ENCODE measurements at places on chromosomes 16 and 17. TPM values are rescaled to one million over a fixed set of nuclear protein-coding genes. Genes with fewer than 3 reads are reported as not detected.

DNA sequence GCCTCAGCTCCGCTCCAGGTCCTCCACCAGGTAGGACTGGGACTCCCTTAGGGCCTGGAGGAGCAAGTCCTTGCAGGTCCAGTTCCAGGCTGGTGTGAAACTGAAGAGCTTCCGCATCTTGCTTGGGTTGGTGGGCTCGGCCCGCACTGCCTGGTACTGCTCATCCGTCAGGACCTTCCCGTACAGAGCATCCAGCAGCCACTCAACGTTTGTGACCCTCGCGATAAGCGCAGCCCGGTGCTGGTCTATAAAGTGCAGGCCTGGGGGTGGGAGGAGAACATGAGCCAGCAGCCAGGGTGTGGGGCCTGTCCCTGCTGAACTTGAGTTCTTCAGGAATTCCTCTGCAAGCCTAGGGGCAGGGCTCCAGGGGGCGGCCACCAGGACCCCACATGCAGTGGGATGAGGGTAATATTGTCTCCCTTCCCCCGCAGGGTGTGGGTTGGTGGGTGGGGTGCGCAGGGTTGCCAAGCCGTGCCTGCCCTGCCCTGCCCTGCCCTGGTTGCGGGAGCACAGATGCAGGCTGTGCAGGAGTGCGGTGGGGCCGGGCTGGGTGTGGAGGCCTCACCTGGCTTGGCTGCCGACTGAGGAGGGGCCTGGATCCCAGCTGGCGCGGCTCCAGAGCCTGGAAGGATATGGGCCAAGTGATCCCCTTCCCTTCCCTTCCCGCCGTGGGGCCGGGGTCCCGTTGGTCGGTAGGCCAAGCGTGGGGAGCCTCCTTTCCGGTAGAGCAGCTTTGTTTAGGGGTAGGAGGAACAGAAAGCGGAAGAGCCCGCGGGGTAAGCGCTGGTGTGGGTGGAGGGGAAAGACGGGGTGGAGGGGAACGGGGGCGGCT lies 762 bp downstream of the PYCARD start:
- no peaks in the 10 kb centered on the region for H3K27me3 ChIP-seq
- DNase-seq = peak; percentile 78
- H3K36me3 ChIP-seq = no peaks in the 10 kb centered on the region
- peaks cover 55% of the 10 kb centered on the region for H3K4me1 ChIP-seq

DNA sequence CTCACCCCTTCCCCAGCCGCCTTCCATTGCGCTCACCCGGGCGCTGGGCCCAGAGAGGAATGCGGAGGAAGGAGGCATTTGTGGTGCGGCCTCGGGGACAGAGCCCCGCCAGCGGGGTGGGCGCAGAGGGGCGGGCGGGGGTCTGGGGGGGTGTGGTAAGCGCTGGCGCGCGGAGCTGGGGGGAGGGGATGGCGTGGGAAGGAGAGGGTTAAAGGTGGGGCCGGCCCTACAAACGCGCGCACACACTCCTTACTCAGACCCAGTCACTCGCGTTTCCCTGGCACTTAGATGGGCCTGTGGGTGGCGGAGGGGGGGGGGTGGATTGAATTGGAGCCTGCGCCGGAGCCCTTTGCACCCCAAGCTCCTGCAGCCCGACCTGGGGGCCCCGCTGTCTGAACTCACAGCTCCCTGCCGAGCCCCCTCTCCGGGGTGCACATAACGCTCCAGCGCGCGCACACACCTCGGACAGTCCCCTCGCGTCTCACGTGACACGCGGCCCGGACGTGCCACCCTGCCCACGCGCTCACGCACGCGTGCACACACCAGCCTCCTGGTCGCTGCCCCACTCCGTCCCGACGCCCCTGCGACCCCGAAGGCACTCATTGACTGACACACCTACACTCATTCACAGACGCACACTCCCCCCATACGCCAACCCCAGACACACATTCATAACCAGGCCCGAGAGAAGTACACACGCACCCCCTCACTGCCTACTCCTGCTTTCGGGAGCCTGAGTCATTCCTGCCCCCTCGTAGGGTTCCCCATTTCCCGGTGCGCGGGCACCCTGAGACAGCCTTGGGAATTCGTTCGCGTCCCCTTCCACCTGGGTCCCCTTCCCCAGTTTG lies 844 bp downstream of the TBKBP1 start:
- H3K27ac ChIP-seq = peak overlapping the region; percentile 85
- peak; percentile 40 for DNase-seq
- no peaks in the 10 kb centered on the region for H3K36me3 ChIP-seq
- no peaks in the 10 kb centered on the region for H3K27me3 ChIP-seq
- H3K4me1 ChIP-seq = peaks cover 44% of the 10 kb centered on the region

GRCh38 chr16:11249233-11250061 lies 6.6 kb downstream of the SOCS1 start:
- no peak overlapping the region for H3K27ac ChIP-seq
- no peak for DNase-seq
- peaks cover 20% of the 10 kb centered on the region for H3K36me3 ChIP-seq
- no peaks in the 10 kb centered on the region for H3K27me3 ChIP-seq
- no peak overlapping the region for H3K4me3 ChIP-seq

DNA sequence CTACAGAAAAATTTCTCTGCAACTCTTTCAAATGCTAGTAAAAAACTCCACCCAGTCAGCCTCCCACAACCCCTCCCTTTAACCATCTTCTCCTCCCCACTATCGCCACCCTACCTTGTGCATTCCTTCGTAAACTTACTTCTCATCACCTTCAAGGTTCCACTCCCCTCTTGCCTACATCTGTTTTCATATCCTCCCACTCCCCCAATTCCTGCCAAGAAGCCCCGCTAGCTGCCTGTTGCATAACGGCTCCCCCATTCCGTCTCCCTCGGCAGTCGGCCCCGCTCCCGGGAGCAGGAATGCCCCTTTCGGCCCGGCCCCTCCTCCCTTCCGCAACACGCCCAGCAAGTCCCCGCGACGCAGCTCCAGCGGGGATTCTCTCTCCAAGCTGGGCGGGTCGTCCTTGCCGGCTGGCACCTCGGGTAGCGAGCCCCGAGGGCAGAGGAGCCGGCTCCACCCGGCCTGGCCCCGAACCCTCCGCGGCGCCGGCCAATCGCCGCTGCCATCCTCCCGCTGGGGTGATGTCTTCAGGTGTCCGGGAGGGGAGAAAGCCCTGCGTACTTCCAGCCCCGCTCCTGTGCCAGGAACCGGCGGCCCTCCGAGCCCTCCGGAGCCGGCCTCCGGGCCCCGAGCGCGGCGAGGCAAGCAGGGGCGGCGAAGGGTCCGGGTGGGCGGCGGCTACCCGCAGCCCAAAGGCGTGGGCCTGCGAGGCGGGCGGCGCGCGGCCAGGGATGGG lies 1.5 kb downstream of the PHLPP2 start:
- no peaks in the 10 kb centered on the region for H3K36me3 ChIP-seq
- H3K27ac ChIP-seq = peak overlapping the region; percentile 84
- DNase-seq = no peak
- no peaks in the 10 kb centered on the region for H3K27me3 ChIP-seq
- peak overlapping the region; percentile 85 for H3K4me3 ChIP-seq

The KCNH4 gene
- polyA plus RNA-seq = 0.14 TPM

GRCh38 chr16:52497067-52497816 lies 49.7 kb downstream of the TOX3 start:
- no peak for DNase-seq
- H3K4me1 ChIP-seq = no peaks in the 10 kb centered on the region
- H3K4me3 ChIP-seq = no peak overlapping the region
- H3K27me3 ChIP-seq = no peaks in the 10 kb centered on the region

The CBLN1 gene
- not detected for polyA plus RNA-seq

DNA sequence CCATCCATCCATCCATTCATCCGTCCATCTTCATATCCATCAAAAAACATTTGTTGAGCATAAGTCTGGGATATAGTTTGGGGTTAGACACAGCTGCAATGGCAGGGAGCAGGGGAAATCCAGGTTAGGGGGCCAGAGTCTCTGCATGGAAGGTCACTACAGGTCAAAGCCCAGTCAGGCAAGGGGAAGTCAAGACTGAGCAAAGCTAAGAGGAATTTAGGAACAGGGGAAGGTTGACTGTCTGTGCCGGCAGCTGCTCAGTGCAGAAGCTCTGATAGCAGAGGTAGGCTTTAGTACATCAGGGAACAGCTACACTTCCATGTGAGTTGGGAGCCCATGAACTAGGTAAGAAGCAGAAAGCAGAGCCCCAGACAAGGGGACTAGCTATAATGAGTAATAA lies 68.1 kb downstream of the IRF8 start:
- DNase-seq = no peak
- H3K4me1 ChIP-seq = peaks cover 76% of the 10 kb centered on the region
- no peak overlapping the region for H3K27ac ChIP-seq
- H3K27me3 ChIP-seq = no peaks in the 10 kb centered on the region

The TMIGD1 gene
- polyA plus RNA-seq = not detected

DNA sequence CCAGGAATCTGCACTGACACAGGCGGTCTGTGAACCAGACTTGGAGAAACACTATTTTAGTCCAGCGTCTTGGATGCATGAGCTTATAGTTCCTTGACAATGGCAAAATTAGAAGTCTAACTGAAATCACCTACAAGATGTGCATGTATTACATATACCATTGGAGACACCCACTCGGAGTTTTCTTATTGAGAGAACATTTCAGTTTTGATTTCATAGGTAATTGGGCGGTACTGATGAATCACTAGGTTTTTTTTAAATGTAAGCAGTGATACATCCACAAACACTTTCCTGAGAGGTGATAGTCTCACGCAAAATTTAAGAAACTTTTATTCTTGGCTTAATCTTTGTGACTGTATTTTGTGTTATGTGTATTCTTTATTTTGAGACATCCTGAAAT lies 69.8 kb downstream of the PRKCA start:
- no peak for DNase-seq
- no peaks in the 10 kb centered on the region for H3K36me3 ChIP-seq
- H3K4me3 ChIP-seq = no peak overlapping the region
- H3K27ac ChIP-seq = no peak overlapping the region
- no peaks in the 10 kb centered on the region for H3K4me1 ChIP-seq
- H3K27me3 ChIP-seq = no peaks in the 10 kb centered on the region

DNA sequence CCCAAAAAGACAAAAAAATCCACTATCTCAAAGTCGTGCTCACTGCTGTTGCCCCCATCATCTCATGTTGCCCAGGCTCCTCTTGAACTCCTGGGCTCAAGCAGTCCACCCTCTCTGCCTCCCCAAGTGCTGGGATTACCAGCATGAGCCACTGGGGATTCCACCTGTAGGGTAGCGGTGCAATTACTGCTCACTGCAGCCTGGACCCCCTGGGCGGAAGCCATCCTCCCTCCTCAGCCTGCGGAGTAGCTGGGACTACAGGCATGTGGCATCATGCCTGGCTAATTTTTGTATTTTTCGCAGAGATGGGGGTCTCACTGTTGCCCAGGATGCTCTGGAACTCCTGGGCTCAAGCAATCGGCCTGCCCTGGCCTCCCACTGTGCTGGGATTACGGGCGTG lies 37.9 kb upstream of the BHLHA9 start:
- H3K36me3 ChIP-seq = no peaks in the 10 kb centered on the region
- H3K27ac ChIP-seq = no peak overlapping the region
- no peak for DNase-seq
- H3K4me1 ChIP-seq = peaks cover 19% of the 10 kb centered on the region

The TLCD3B gene
- polyA plus RNA-seq = not detected

DNA sequence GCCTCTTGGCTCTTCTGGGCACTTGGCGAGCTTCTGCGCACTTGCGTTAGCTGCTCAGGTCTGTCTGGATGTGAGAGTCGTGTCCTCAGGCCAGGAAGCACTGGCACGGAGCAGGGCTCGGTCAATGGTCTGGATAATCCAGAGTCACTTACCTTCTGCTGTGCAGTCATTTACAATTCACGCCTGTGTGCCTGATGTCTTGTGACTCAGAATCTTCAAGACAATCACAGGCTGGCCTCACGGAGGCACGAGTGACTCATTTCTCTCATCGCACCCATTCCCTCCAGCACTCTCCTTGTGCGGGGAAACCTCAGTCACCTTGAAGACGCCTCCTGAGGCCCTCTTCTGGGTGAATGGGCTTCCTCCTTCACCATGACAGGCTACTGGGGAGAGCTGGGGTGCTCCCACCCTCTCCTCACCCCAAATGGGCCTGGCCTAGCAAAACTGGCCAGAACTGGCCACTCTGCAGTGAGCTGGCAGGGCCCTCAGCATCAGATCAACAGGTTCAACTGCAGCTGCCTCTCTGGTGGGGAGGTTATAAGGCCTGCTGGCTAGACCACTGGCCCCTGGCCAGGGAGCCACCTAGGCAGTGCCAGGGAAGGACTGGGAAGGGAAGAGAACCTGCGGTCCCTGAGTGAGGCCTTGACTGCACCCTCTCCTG lies 1.9 kb upstream of the CAPN15 start:
- H3K36me3 ChIP-seq = no peaks in the 10 kb centered on the region
- no peaks in the 10 kb centered on the region for H3K27me3 ChIP-seq
- peak overlapping the region; percentile 78 for H3K27ac ChIP-seq
- H3K4me1 ChIP-seq = peaks cover 13% of the 10 kb centered on the region
- peak overlapping the region; percentile 47 for H3K4me3 ChIP-seq
- DNase-seq = no peak

GRCh38 chr17:74822335-74822938 lies 37.2 kb downstream of the GRIN2C start:
- no peaks in the 10 kb centered on the region for H3K27me3 ChIP-seq
- H3K4me1 ChIP-seq = no peaks in the 10 kb centered on the region
- DNase-seq = no peak
- H3K27ac ChIP-seq = no peak overlapping the region

- no peak for DNase-seq
- peak overlapping the region; percentile 94 for H3K27ac ChIP-seq
- peaks cover 9% of the 10 kb centered on the region for H3K36me3 ChIP-seq
- peaks cover 37% of the 10 kb centered on the region for H3K4me1 ChIP-seq
- H3K4me3 ChIP-seq = peak overlapping the region; percentile 56
Observed at GRCh38 chr17:8243827-8244226, 4.0 kb downstream of the CTC1 start.

- H3K4me1 ChIP-seq = peaks cover 4% of the 10 kb centered on the region
- no peak overlapping the region for H3K4me3 ChIP-seq
- peak; percentile 70 for DNase-seq
- no peaks in the 10 kb centered on the region for H3K36me3 ChIP-seq
- peaks cover 4% of the 10 kb centered on the region for H3K27me3 ChIP-seq
- no peak overlapping the region for H3K27ac ChIP-seq
Observed at GRCh38 chr17:76623271-76624146, 20.0 kb downstream of the ST6GALNAC1 start.

GRCh38 chr16:82649766-82650165 lies 23.0 kb downstream of the CDH13 start:
- DNase-seq = no peak
- no peaks in the 10 kb centered on the region for H3K36me3 ChIP-seq

DNA sequence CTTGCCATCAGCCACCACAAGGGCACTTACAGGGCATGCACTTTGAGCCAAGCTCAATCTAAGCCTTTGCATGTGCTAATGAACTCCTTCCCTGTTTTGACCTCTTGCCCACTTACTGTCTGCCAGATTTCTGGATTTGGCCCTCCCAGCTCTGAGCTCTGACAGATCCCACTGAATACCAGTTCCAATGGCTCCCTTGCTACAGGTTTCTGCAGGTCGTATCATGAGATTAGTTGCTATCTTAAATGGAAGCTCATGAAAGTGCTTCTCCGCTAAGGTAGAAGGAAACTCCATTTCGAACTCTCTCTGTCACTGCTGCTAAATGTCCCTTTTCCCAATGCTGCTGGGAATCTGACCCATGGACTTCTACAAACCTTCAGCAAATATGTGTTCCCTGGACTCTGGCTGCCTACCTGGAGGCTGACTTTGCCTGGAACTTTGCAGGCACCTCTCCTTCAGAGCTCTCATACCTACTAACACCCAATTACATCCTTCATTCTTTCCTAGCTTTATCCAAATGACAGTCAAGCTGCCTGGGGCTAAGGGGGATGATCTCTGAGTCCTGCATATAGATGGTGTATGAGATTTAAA lies 23.5 kb upstream of the TOB1 start:
- DNase-seq = no peak
- H3K36me3 ChIP-seq = no peaks in the 10 kb centered on the region
- no peak overlapping the region for H3K4me3 ChIP-seq
- no peak overlapping the region for H3K27ac ChIP-seq
- H3K27me3 ChIP-seq = no peaks in the 10 kb centered on the region

The CDC27 gene
- 88.1 TPM for polyA plus RNA-seq

The OR3A3 gene
- not detected for polyA plus RNA-seq
